NCI-H774 (cell line): ENCODE measurements at places on chromosomes 2 and 18.

GRCh38 chr2:10717628-10718027, 3.8 kb upstream of the ATP6V1C2 start:
- DNase-seq, result no peak

DNA sequence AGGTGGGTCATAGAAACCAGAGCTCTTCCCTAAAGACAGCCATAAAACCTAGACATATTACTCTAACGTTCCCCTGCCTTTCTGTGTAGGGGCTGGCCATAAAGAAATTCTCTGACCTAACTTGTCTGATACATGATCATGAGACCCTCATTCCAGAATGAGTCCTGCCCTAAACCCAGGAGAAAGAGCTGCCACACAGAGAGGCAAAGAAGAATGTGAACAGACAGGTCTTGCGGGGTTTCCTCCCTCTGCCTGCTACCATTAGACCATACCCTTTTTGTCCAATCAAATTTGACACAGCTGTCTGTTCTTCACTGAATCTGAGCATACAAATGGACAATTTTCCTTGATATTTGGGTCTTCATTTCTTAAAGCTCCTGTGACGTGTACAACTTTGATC, 198.8 kb upstream of the LHCGR start:
- no peak for DNase-seq

DNA sequence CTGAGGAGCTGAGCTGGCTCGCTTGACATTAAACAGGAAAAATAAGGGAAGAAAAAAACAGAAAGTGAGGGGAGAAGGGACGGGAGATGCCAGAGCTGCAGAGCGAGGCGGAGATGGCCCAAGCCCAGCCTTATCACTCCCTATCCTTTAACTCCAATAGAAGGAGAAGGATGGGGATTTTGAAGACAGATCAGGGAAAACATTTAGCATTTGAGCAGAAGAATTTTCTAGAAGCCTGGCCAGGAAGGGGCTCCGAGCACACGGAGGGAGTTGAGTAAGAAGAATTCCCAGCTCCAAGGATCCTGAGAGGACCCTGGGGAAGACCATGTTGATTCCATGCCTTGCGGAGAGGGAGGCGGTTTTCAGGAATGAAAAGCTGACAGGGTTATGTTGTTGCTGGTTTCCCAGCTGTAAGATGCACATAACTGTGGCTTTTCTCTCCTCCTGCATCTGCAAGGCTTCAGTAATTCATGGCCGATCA, 35.6 kb downstream of the TWIST2 start:
- no peak for DNase-seq

DNA sequence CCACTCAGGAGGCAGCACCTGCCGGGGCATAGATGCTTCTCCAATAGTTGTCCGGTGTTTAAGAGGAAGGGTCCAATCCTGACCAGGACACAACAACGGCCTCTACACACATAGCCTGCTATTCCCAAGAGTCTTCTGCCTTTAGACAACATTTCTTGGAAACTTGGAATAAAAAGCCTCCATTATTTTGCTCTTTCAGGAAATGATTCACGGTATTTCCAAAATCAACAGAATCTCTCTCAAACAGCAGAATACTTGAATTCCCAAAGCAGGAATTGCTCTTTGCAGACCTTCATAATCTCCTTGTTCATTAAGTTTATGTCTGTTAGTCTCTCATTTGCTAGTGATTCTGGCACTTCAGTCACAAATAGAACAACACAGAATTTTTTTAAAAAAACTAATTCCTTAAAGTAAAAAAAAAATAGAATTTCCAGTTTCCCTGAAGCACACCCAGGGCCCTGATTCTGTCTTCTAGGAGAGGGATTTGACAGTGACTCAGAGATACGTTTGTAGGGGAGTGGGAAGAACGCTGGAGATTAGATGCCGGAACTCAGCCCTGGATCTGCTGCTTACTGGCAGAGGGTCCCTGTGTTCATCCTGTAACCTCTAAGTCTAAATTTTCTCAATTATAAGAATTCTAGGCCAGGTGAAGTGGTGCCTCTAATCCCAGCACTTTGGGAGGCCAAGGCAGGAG, 74.7 kb downstream of the NAB1 start:
- DNase-seq, result no peak
